ENCODE measurements at places on chromosomes 6 and 20.

- no peak for DNase-seq
These were observed 297.6 kb upstream of the TCF21 start for GRCh38 chr6:133591275-133591674.

DNA sequence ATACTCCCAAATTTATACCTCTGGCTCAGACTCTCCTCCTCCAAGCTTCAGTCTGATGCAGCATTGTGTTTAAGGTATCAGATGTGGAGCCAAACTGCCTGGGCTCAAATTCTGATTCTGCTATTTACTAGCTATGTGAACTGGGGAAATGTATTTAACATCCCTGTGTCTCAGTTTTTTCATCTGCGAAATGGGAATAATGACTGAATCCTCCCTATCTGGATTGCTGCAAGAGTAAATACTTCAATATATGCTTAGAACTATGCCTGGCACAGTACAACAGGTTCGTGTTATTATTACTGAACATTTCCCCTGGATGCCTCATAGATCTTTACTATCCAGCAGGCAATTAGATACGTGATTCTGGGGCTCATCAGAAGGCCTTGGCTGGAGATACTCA, 5.5 kb downstream of the LRRN4 start:
- no peak for DNase-seq

GRCh38 chr6:130105996-130106704, 87.8 kb downstream of the L3MBTL3 start:
- peak; percentile 64 for DNase-seq

- no peak for DNase-seq
These were observed 42.1 kb upstream of the SYNCRIP start for GRCh38 chr6:85684809-85685171.

- DNase-seq: no peak
These were observed 66.3 kb upstream of the KCNK16 start for GRCh38 chr6:39388606-39389483.

Data from GM12865 (cell line).